Activated CD8-positive, alpha-beta memory T cell treated with anti-CD3 and anti-CD28 coated beads, Interleukin-2, amount 10 ng/mL, durations not matched to agents 7 days and 5 days (primary cell): ENCODE measurements at places on chromosomes 6 and 20.

- H3K4me1 ChIP-seq, result peaks cover 18% of the 10 kb centered on the region
- DNase-seq, result no peak
- H3K27ac ChIP-seq, result no peak overlapping the region
Measured at GRCh38 chr6:106300944-106301343, 24.6 kb downstream of the ATG5 start.

GRCh38 chr6:35842381-35842780 is 37.2 kb downstream of the LHFPL5 start:
- no peak for DNase-seq
- peaks cover 46% of the 10 kb centered on the region for H3K36me3 ChIP-seq
- H3K4me3 ChIP-seq, result no peak overlapping the region
- H3K4me1 ChIP-seq, result no peaks in the 10 kb centered on the region
- no peaks in the 10 kb centered on the region for H3K27me3 ChIP-seq

DNA sequence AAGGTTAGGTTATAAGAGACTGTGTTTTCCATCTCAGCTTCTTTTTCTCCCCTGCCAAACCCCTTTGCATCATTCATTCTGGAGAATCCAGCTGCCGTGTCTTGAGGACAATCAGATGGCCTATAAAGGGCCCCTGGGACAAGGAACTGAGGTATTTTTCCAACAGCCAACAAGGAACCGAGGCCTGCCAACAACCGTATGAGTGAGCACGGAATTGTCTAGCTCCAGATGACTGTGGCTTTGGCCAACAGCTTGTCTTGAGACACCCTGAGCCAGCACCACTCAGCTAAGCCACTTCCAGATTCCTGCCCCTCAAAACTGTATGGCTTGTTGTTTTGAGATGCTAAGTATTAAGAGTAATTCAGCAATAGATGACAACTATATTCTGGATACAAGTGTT is 433.7 kb upstream of the HSF2 start:
- H3K27ac ChIP-seq, result no peak overlapping the region
- H3K4me3 ChIP-seq, result no peak overlapping the region

GRCh38 chr20:46610145-46610544 is 41.1 kb downstream of the SLC13A3 start:
- H3K4me1 ChIP-seq, result no peaks in the 10 kb centered on the region
- H3K27ac ChIP-seq, result no peak overlapping the region
- no peak overlapping the region for H3K4me3 ChIP-seq

- H3K4me1 ChIP-seq, result peaks cover 23% of the 10 kb centered on the region
- H3K36me3 ChIP-seq, result no peaks in the 10 kb centered on the region
- H3K27ac ChIP-seq, result no peak overlapping the region
- no peak for DNase-seq
Measured at GRCh38 chr6:15779726-15780125, 116.9 kb upstream of the DTNBP1 start.

GRCh38 chr6:101348816-101349215 is 44.7 kb upstream of the GRIK2 start:
- H3K27ac ChIP-seq, result no peak overlapping the region
- DNase-seq, result no peak

- no peaks in the 10 kb centered on the region for H3K27me3 ChIP-seq
- H3K36me3 ChIP-seq, result no peaks in the 10 kb centered on the region
- no peak for DNase-seq
- no peak overlapping the region for H3K27ac ChIP-seq
- H3K4me3 ChIP-seq, result no peak overlapping the region
Measured at GRCh38 chr6:82554666-82555065, 191.0 kb downstream of the TPBG start.

GRCh38 chr6:30073489-30074235 is 1.9 kb downstream of the RNF39 start:
- H3K4me1 ChIP-seq, result peaks cover 49% of the 10 kb centered on the region
- no peak overlapping the region for H3K4me3 ChIP-seq
- H3K27ac ChIP-seq, result no peak overlapping the region
- no peak for DNase-seq
- H3K27me3 ChIP-seq, result peaks cover 77% of the 10 kb centered on the region

DNA sequence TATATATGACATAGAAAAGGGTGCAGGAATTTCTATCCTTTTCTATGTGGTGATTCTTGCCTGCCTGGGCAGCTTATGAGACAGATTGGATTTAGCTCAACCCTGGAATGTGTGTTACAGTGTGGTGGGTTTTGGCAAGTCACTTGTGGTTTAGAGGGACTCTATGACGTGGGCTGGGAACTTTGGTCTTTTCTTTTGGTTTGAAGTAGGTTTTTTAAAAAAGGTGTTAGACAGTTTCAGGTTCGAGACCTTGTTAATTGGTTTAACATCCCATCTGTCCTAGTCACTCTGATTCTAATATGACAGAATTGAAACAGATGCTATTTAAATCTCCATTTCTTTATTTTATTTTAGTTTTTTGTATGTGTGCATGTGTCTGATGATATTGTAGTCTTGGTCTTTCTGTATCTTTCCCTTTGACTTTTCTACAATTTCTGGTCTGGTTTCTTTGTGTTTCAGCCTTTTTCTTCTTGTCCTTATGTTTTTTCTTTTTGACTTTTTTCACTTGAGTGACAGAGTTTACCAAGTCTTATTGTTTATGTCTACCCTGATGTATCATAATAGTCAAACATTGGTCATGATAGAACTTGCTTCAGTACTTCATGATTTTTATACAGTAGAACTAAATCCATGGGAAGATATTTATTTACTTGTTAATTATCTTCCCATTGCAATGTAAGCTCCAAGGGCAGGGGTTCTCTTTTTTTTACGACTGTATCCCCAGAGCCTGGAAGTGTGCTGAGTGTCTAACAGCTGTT is 174.3 kb downstream of the CDKAL1 start:
- DNase-seq, result peak; percentile 50
- peaks cover 24% of the 10 kb centered on the region for H3K4me1 ChIP-seq
- H3K4me3 ChIP-seq, result no peak overlapping the region
- H3K27me3 ChIP-seq, result no peaks in the 10 kb centered on the region

DNA sequence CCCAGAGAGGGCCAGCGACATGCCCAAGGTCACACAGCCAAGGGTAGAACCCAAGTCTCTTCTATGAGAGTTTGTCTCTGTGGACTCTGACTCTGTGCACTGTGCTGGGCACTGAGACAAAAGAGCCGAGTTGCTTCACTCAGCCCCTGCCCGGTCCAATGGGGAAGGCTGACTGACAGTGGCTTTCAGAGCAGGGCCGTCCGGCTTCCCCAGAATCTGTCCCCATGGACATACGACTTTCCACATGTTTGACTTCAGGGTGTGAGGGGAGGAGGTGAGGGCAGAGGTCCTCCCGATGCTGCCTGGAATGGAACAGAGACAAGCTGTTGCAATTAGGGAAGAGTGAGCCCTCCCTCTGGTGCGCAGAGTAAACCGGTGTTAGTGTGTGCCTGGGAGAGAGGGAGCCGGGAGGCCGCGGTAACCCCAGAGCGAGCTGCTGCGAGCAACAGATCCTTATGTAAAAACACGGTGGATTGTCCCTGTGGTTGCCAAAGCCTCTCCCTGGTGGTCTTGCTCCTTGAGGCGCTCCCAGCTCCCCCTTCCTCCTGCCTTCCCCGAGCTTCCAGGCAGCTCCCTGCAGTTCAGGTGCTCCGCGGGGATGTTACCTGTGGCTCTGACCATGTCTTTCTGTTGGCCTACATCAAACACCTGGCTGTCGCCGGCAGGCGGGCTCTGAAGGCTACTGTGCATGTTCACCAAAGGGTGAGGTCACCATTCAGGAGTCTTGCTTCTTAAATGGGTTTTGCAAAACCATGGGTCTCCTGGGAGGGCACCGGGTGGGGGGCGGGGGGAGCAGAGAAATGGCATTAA is 672 bp downstream of the SIRPA start:
- no peaks in the 10 kb centered on the region for H3K4me1 ChIP-seq
- H3K27me3 ChIP-seq, result peaks cover 76% of the 10 kb centered on the region
- no peak overlapping the region for H3K27ac ChIP-seq
- H3K4me3 ChIP-seq, result no peak overlapping the region
